Mononuclear cell (primary cell): ENCODE measurements at places on chromosomes 4 and X. TPM values are rescaled to one million over a fixed set of nuclear protein-coding genes. Genes with fewer than 3 reads are reported as not detected.

CXorf49 gene
- not detected for total RNA-seq

NAAA gene
- 115 TPM for total RNA-seq

DOK7 gene
- 0.63 TPM for total RNA-seq

NFXL1 gene
- 6.8 TPM for total RNA-seq

ARSJ gene
- 0.10 TPM for total RNA-seq

TKTL2 gene
- 0.42 TPM for total RNA-seq

ARSD gene
- total RNA-seq, result 7.3 TPM

IQCM gene
- not detected for total RNA-seq

CDS1 gene
- total RNA-seq, result 0.42 TPM

BGN gene
- total RNA-seq, result not detected

PRKG2 gene
- 1.7 TPM for total RNA-seq

CT45A1 gene
- total RNA-seq, result not detected

SPARCL1 gene
- not detected for total RNA-seq

GABRA4 gene
- total RNA-seq, result under 0.01 TPM

GYPE gene
- 0.10 TPM for total RNA-seq

HS6ST2 gene
- total RNA-seq, result not detected

TNMD gene
- total RNA-seq, result not detected

KIF4A gene
- total RNA-seq, result 0.42 TPM

SCML2 gene
- total RNA-seq, result 0.63 TPM

LRCH2 gene
- total RNA-seq, result not detected

C1QTNF7 gene
- total RNA-seq, result 0.10 TPM

L1CAM gene
- total RNA-seq, result 0.52 TPM

FHDC1 gene
- under 0.01 TPM for total RNA-seq

TREX2 gene
- total RNA-seq, result 1.2 TPM

CYSLTR1 gene
- total RNA-seq, result 15.8 TPM

FRG2 gene
- total RNA-seq, result not detected

SYTL5 gene
- not detected for total RNA-seq

MGARP gene
- not detected for total RNA-seq

GAGE1 gene
- total RNA-seq, result 0.10 TPM

FAM193A gene
- total RNA-seq, result 21.0 TPM

NUDT10 gene
- 0.31 TPM for total RNA-seq

GATA1 gene
- 1.6 TPM for total RNA-seq

TEX13A gene
- total RNA-seq, result not detected

DIPK2B gene
- total RNA-seq, result not detected

CDKL5 gene
- total RNA-seq, result 1.6 TPM

WNK3 gene
- 0.42 TPM for total RNA-seq

CHRDL1 gene
- 0.10 TPM for total RNA-seq
